HEK293T (cell line): ENCODE measurements at places on chromosomes 11 and 22.

DNA sequence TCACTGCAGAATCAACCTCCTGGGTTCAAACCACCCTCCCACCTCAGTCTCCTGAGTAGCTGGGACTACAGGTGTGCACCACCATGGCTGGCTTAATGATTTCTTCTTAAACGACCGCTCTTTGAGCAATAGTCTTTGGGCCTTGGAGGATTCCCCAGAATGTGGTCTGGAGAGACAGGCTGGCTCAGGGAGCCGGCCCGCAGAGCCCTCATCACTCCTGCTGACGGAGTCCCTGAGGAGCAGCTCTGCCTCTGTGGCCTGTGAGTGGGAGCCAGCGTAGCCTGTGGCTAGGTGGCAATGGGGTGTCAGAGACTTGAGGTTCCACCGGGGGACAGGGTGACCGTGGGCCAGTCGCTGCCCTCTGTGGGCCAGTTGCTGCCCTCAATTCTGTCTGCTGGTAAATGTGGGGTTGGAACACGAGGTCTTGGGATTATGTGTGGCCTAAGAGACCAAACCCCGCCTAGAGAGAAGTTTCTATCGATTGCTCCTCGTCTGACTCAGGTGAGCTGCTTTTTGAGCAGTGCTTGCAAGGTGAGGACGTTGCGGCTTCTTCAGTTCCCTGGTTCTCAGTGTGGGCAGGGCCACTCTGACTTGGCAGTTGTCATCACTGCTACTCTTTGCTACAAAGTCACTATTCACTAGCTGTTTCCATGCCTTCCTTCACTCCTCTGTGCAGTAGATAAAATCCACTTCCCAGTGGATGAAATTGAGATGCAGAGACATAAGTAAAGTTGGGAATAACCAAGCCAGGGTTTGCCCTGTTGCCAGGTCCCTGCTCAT lies 124.8 kb upstream of the NECTIN1 start:
- DNase-seq: no peak

GRCh38 chr22:39995393-39996252 lies 869 bp downstream of the FAM83F start:
- DNase-seq: no peak

DNA sequence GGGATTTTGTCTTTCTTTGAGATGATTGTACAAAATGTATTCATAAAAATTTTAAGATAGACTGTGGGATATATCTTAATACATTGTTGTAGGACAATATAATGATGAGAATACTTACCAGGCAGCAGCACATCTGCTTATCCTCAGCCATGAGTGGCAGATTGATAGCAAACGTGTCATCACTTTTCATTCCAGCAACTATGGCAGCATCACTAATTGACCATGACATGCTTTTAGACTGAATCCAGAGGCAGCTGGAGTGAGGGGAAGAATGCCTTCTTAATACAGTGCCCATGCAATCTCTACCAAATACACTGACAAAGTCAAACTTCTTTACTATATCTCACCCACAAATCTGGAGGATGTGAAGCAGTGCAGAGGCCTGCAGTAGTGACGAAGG lies 755.2 kb upstream of the RAG2 start:
- DNase-seq: no peak

DNA sequence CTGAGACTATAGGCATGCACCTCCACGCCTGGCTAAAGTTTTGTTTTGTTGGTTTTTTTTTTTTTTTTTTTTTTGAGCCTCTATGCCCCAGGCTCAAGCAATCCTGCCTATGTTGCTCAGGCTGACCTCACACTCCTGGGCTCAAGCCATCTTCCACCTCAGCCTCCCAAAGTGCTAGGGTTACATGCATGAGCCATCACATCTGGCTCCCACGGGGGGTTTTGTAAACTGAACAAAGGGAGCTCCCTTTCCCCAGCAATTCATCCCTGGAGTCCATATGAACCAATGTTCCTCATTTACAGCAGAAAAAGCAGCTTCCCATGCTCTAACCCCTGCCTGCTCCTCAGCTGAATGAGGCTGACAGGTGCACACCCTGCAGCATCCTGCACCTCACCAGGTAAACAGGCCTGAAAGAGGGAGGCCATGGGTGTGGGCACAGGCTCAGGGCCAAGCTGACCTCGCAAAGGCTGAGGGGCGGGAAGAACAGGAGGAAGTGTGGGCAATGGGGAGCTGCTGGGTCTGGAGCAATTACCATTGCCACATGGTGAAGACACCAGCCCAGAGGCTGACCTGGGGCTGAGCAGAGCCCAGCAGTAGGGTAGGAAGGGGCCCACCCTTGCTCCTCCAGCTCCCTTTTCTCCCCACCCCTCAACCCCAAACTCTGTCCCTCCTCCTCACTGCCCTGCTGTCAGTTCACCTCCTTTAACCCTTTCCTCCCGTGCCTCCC lies 58.2 kb downstream of the RBX1 start:
- DNase-seq: no peak

DNA sequence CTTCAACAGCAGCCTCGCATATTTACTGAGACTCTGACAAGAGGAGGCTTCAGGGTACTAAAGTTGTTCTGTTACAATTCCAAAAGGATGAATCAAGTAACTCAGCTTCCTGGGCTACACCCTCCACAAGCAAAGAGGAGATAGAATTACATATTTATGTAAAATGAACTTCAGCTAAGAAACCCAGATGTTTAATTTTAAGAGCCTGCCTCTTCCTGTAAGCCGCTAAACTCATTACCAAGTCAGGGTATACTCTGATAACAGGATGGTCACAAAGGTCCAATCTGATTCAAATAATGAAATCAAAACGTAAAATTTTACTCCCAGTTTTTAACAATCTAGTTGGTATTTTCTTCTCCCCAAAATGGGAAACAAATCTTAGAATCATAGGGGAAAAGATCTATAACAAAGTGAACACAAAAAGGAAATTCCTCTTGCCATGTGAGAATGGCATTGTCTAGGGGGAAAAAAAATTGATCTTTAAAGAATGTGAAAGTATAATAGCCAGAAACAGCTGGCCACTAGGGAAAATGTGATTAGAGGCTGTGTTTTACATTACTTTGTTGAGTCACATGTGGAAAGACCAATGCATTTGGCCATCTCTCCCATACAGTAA lies 30.9 kb downstream of the CHEK2 start:
- DNase-seq: no peak

GRCh38 chr11:2193099-2193887 lies 21.7 kb upstream of the TH start:
- no peak for DNase-seq

DNA sequence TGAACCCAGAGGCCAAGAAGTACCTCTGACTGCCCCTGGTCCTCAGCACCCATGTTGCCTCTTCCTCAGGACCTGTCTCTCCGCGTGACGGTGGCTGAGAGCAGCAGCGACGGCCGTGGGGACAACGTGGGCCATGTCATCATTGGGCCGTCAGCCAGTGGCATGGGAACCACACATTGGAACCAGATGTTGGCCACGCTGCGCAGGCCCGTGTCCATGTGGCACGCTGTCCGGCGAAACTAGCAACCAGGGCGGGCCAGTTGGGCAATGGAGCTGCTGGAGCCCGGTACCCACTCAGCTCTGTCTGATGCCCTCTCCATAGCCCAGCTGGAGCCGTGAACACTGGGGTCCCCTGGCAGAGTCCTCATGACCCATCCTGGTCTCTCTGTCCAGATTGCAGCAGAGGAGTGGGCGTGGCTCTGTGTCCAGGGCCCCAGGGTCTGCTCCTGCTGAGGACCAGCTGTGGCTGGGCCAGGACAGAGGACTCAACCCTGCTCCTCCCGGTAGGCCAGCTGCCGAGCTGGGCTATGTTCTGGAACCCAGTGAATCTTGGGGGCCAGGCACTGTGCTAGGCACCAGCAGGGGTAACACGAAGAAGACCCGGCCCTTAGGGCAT lies 8.0 kb upstream of the RHOD start:
- DNase-seq: no peak

GRCh38 chr11:113835306-113835705 lies 40.1 kb downstream of the USP28 start:
- DNase-seq: no peak

- DNase-seq: no peak
These were observed 19.2 kb downstream of the DDX6 start for GRCh38 chr11:118771547-118772288.

DNA sequence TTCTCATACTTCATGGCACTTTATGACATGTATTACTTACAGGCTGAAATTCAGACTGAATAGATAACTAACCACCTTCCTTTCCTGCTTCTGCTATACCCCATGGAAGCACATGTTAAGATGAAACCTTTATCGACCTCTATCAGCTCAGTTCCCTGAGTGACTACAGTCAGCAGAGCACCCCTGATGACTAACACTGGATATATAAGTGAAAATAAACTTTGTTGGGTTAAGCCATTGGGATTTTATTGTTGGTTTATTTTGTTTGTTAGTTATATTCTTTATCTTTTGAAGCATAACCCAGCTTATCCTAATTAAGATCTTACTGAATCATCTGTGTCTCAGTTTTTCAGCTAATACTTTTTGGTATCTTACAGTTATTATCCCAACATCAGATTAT lies 23.0 kb upstream of the MAML2 start:
- no peak for DNase-seq

DNA sequence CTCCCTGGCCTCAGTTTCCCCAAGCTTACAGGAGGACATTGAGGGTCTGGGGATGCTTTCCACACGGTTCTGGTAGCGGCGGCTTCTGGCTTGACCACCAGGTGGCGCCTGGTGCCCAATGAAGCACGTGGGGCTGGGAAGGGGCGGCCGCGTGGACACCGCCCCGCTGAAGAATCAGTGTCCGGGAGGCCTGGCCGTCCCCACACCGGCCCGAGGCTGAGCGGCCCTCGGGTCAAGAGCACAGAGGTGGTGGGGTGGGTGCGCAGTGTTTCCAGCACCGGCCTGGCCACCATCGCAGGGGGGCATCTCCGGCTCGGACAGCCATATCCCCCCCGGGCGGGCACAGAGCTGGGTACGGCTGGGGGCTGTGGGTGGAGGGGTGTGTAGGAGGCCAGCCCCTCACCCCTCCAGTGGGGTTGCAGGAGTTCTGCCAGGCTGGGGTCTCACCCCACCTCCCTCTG lies 27.8 kb upstream of the PPARA start:
- DNase-seq: peak; percentile 87

GRCh38 chr11:47593934-47594855 lies at the start of gene C1QTNF4:
TSS of gene C1QTNF4 (minus strand) at chr11:47594411. CDS start at chr11:47590810, 3,601 bp downstream.
- DNase-seq: peak; percentile 31

GRCh38 chr22:46761539-46762237 lies 762 bp upstream of the TBC1D22A start:
- no peak for DNase-seq

GRCh38 chr11:68282141-68282860 lies 10.5 kb upstream of the C11orf24 start:
- DNase-seq: no peak

DNA sequence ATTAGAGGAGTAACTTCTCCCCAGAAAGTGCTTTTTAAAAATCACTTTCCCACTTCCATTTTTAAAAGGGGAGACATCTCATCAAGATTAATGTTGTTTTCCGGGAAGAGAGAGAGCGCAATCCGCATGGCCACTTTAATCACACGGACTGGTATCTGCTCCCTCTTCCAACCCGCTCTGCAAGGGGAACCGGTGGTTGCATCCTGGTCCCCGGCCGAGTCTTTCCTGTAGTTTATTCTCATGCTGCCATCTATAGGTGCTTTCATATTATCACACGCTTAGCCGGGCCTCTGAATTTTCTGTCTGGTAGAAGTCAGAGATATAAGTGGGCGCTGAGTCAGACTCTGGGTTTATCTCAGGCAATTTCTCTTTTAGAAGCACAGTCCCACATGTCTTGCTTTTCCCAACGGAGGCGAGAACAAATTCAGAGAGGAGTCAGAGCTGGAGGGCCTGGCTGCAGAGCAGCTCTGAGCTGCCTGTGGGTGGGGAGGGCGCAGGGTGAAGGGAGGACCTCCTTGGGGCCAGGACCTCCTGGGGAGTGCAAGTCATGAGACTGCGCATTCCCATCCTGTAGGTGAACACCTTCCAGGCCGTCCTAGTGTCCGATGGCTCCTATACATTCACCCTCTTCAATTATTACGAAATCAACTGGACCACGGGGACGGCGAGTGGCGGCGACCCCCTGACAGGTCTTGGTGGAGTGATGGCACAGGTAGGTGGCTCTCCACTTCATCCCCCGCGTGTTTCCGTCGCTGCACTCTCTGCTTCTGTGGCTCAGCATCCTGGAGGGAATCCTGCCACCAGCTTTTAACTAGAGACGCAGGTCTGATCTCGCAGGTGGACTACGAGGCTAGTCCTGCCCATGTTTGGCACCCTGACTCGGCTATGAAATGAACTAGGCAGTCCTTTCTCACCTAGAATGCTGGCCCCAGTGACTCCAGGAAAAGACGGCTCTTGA lies 11.7 kb downstream of the TECTA start:
- peak; percentile 76 for DNase-seq

- DNase-seq: no peak
These were observed 27.3 kb upstream of the PACSIN2 start for GRCh38 chr22:43042101-43042780.

DNA sequence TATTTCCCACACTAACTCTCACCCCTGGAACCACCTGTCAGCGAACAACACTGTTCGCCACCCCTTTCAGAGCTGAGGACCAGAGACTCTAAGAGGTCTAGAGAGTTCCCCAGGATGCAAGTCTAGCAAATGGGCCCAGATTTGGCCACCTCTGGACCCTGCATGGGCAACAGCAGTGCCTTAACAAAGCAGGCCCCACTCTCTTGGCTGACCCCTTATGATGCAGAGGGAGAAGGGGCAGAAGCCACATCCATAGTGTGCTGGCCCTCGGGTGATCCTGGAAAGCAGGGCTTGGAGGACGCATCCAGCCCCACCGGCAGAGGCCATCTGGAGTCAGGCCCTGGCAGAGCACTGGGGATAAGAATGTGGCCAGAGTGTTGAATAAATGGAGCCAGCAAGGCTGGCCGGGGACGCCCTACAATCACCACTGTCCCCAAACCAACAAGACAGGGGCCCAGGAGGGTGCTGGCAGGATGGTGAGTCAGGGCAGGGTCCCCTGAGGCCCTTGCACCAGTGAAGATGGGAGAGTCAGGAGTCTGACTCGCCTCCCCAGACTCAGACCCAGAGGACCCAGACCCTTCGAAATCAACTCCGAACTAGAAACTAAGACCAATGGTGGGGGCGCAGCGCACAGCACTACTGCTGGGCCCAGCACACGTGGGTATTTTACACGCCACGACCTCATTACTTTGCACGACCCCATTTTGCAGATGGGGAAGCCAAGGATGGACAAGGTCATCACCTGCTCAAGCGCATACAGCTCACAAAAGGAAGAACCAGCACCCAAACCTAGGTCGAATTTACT lies 6.5 kb downstream of the CSNK1E start:
- no peak for DNase-seq
